PC-9 (cell line): ENCODE measurements at places on chromosomes 3 and 15.

GRCh38 chr3:58082047-58082446 lies 73.8 kb downstream of the FLNB start:
- DNase-seq, result no peak

- DNase-seq, result peak; percentile 37
Observed at GRCh38 chr3:69087030-69087791, 2.5 kb downstream of the ARL6IP5 start.

GRCh38 chr3:175741951-175742350 lies 882.8 kb downstream of the NAALADL2 start:
- no peak for DNase-seq

GRCh38 chr15:88794001-88794400 lies 9.2 kb upstream of the ACAN start:
- no peak for DNase-seq

DNA sequence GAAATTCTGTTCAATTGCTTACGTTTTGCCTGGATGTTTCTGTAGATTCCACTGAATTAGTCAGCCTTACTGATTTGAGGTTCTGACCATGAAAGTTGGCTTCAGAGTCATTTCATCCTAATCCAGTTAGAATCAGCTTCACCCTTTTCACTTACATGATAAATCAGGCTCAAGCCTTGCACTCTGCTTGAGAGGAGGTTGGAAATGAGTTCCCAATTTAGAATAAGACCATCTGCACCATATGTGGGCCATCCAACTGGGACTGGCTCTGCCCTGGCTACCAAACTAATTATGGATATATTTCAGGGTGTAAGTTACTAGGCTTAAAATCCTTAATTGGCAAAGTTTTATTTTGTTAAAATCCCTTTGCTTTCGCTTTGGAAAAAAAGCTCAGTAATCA lies 255.7 kb downstream of the CHL1 start:
- DNase-seq, result no peak

GRCh38 chr3:172309741-172310427 lies 138.4 kb downstream of the GHSR start:
- no peak for DNase-seq

DNA sequence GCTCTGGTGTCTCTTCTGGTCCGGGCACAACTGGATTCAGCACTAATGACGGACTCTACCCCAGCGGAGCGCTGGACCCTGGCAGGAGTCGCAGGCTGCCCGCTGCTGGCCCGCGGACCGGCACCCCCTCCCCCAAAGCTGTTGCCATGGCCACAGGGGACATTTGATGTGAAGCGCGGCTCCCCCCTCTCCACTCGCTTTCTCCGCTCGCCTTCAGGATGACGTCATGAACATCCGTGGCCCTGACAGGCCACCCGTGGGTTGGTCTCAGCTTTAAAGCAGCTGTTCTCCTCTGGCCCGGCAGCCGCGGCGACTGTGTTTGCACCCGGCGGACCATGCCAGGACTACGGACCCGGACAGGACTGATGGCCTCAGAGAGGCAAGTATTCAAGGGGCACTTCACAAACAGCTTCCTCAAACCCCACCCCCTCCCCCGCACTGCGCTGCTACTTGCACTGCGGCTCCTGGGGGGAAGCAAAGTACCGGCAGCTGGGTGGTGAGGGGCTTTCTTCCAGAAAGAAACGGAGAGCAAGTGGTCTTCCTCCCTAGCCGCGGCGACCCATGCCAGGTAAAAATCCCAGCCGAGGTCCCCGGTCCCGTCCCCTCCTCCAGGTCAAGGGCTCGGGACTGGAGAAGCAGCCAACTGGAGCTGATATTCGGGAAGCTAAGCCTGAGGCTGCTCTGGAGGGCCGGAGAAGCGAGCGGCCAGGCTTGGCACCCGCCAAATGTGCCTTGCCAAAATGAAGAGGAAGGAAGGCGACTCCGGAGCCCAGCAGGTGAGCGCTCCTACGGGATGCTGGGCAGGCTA lies 16.6 kb upstream of the AEN start:
- DNase-seq, result no peak
